ENCODE measurements at places on chromosomes 16 and 17. TPM values are rescaled to one million over a fixed set of nuclear protein-coding genes. Genes with fewer than 3 reads are reported as not detected.

Gene KRT31
- total RNA-seq = not detected

Gene VASN
- total RNA-seq = 0.32 TPM

Gene PRPSAP1
- total RNA-seq = 38.8 TPM

Gene EPN3
- 0.15 TPM for total RNA-seq

Gene CCDC78
- 0.15 TPM for total RNA-seq

Gene PRSS8
- not detected for total RNA-seq

Gene KRT12
- total RNA-seq = not detected

Gene HIGD1B
- not detected for total RNA-seq

Gene KRT32
- not detected for total RNA-seq

Gene ADORA2B
- 19.3 TPM for total RNA-seq

Gene APOBR
- not detected for total RNA-seq

Gene CDH3
- not detected for total RNA-seq

Gene ZP2
- total RNA-seq = not detected

Gene QPRT
- 1.4 TPM for total RNA-seq

Gene KARS1
- total RNA-seq = 193 TPM

Gene TBC1D28
- not detected for total RNA-seq

Gene MRM3
- 35.4 TPM for total RNA-seq

Gene SULT1A4
- 3.6 TPM for total RNA-seq

Gene RMI2
- total RNA-seq = 10.1 TPM

Data from epithelial cell of umbilical artery (primary cell).